Right renal cortex interstitium (tissue), 3 donors: ENCODE measurements at places on chromosomes 12 and 14.
A peak's percentile ranks its signal among the peaks of the same experiment; 100 is the strongest.

DNA sequence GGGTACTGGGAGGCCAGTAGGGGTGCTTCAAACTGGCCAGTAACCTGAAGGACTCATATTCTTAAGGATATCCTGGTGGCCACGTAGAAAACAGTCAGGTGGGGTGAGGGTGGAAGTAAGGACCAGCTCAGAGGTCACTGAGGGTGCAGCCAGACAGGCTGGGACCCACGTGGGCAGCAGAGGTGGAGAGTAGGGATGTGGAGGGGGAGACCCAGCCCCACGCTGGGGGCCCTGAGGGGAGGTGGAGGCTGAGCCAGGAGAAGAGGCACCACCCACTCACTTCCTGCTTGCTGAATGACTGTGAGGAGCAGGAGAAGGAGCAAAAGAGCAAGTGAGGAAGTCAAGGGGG lies 12.6 kb upstream of the SERPINA3 start:
- no peak for DNase-seq

- no peak for DNase-seq
Observed at GRCh38 chr12:51926718-51927117, 19.4 kb downstream of the ACVRL1 start.

DNA sequence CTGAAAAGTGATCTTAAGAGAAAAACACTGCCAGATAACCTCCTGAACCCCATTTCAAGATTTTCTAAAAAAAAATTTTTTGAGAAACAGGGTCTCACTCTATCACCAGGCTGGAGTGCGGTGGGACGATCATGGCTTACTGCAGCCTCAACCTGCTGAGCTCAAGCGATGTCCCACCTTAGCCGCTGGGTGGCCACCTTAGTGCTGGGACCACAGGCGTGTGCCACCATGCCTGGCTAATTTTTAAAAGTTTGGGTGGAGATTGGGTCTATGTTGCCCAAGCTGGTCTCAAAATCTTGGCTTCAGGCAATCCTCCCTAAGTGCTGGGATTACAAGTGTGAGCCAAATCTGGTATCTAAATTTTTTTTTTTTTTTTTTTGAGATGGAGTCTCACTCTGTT lies 3.4 kb downstream of the PNMA1 start:
- no peak for DNase-seq

DNA sequence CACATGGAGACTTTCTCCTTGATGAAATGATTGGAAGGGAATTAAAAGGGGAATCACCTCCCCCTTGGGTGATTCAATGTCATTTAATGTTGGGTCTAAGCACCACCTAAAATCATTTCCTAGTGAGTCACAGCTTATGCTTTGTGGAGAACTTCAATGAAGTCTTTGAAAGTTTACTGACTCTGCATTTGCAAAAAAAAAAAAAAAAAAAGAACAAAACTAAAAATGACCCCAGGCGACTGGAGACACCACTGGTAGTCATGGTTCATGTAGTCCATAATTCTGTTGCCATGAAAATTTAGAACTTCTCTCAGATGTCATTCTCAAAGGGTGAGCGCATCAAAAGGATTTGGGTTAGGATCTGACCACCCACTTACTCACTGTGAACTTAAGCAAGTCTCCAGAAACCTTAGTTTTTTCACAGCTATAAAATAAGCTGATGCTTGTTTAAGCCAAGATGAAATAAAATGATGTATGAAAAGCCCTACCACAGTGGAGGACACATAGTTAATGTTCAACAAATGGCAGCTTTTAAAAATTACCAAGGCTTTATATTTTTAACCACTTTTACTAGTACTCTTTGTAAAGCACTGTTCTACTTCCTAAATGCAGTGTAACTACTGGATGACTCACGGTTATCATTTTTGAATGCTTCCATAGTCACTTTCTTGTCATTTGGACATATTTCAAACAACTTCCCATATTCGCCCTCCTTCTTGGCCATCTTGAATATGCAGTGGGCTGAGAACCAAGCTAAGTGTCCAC lies 18.1 kb upstream of the KSR2 start:
- DNase-seq: no peak

DNA sequence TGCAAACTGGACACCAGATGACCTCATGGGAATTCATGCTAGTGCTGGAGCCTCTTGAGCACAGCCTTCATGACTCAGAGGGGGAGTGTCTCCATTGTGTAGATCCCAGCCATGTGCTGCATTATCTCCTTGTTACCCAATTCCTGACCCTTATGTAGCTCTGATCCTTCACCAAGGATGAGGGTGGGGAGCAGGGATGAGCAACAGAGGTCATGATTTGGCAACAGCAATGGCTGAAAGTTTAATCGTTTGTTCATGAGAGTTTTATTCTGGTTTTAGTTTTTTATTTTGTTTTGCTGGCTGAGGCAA lies 9.5 kb upstream of the BDKRB1 start:
- no peak for DNase-seq

DNA sequence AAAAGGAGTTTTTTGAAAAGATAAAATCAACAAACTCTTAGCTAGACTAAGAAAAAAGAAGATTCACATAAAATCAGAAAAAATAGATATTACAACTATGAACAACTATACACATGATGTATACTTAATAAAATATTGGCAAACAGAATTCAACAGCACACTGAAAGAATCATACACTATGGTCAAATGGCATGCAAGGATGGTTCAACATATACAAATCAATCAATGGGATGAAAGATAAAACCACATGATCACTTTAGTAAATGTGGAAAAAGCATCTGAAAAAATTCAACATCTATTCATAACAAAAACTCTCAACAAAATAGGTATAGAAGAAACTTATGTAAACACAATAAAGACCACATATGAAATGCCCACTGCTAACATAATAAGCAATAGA lies 84.5 kb upstream of the BBS10 start:
- no peak for DNase-seq

DNA sequence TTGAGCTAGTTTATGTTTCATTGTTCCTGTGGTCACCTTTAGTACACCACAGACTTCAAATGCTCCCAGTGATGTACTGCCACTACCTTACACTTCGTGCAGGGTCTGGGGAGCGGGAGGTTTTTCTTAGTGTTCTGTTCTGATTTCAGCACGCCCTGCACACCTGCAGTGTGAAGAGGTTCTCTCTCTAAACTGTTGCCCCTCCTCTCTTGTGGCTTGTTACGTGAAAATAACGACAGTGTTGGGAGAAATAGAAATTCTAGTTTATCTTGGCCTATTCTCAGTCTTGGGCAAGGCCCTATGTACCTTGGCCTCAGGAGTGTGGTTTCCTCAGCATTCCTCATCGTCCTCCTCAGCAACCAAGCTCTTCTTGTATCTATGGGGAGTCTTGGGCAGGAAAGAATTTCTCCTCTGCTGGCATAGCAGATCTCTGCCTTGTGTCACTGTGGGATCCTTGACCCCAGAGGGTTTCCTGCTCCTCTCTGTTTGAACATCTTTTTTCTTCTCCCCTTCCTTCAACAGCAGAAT lies 48.6 kb downstream of the EIF2S3B start:
- DNase-seq: no peak

GRCh38 chr12:3596703-3597415 lies 105.9 kb downstream of the PRMT8 start:
- no peak for DNase-seq

- no peak for DNase-seq
Observed at GRCh38 chr14:95052016-95052585, 105.2 kb downstream of the DICER1 start.

DNA sequence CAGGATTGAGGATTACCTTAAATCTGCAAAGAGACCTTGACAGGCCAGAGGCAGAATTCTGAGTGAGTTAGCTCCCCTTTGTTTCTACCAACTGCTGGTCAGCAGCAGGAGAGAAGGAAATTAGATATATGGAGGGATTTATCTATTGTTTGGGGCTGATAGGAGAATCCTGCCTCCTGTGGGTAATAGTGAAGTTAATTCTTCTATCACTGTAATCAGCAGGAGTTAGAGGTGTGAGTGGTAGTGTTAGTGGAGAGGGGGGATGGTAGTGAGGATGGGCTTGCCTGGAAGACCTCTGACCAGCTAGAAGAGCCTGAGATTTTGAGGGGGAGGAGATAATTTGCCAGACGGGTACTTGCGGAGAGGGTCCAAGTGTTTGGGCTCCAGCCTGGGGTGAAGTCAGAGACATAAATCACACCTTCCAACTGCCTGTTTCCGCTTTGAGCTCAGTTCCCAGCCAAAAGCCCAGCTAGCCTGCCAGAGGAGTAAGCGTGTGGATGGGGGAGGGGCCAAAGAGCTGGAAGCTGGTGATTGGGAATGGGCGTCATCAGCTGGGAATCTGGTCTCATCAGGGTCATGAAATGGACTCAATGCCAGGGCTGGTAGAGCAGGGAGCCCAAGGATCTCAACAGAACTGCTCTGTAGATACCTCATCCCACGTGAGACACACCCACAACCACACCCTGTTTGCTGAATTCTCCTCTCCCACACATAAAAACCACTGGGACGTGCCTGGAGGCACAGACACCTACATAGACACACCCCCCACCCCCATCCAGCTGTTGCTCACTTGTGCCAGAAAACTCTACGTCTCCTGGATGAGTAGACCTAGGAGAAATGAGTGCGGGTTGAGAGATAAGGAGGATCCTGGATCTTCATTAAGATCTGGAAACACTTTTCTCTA lies 13.1 kb upstream of the ITGA5 start:
- no peak for DNase-seq

DNA sequence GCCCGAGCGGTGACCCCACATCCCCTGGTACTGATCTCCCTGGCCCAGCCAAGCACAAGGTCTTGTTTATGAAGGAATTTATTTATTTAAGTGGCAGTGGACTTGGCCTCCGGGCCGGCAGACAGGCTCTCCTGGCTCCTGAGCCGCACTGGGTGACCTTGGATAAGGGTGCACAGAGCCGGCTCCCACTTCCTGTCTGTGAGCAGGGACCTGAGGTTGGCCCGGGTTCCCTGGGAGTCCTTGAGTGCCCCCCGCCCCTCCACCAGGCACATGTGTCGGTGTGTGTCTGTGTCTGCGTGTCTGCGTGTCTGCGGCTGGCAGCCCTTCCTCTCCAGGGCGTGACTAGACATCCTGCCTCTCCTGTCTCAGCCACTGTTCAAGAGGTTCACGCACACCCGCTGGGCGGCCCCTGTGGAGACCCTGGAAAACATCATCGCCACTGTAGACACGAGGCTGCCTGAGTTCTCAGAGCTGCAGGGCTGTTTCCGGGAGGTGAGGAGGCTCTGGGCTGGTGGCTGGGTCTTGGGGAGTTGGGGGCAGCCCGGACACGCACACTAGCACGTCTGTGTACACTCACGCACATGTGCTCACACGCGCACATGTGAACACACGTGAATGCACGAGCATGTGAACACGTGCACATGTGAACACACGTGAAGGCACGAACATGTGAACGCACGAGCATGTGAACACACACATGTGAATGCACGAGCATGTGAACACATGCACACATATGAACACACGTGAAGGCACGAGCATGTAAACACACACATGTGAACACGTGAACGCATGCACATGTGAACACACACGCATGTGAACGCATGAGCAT lies 9.3 kb downstream of the TNFAIP2 start:
- DNase-seq: no peak

GRCh38 chr14:25381498-25381897 lies 331.6 kb upstream of the STXBP6 start:
- DNase-seq: no peak

GRCh38 chr14:92603309-92604242 lies 90.0 kb downstream of the RIN3 start:
- no peak for DNase-seq

DNA sequence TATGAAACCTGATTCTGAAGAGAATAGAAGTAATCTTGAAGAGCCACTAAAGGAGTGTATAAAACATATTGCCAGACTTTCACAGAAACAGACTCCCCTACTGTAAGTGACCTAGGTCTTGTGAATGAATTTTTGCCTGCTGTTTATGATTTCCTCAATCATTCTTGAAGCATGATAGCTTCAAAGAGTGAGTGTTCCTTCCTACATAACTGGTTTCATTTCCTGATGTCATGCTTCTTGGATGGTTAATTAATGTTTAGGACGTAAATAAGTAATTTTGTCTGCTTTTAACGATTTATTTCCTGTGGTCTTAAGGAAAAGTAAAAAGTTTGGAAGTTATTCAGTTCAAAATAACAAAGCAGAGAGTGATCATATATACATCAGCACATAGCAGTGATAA lies 129.8 kb downstream of the PIK3C2G start:
- DNase-seq: peak; percentile 12

DNA sequence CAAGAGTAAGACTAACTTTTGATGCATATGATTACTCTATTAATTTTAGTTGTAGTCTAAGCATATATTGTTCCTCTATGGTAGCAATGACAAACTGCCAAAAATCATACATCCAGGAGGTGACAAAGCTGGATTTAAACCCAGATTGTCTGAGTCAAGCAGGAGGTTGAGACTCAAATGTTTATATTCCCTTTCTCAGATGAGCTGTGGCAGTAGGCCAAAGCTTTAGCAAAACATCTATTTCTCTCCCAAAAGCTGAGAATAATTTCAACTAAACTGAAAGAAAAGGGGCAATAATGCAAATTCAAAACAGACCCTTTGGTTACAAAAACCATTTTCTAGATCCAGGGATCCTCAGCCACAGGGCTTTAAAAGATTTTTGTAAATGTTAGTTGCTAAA lies 173.6 kb downstream of the SEC23A start:
- no peak for DNase-seq

GRCh38 chr12:130435826-130436225 lies 98.1 kb downstream of the PIWIL1 start:
- DNase-seq: no peak

DNA sequence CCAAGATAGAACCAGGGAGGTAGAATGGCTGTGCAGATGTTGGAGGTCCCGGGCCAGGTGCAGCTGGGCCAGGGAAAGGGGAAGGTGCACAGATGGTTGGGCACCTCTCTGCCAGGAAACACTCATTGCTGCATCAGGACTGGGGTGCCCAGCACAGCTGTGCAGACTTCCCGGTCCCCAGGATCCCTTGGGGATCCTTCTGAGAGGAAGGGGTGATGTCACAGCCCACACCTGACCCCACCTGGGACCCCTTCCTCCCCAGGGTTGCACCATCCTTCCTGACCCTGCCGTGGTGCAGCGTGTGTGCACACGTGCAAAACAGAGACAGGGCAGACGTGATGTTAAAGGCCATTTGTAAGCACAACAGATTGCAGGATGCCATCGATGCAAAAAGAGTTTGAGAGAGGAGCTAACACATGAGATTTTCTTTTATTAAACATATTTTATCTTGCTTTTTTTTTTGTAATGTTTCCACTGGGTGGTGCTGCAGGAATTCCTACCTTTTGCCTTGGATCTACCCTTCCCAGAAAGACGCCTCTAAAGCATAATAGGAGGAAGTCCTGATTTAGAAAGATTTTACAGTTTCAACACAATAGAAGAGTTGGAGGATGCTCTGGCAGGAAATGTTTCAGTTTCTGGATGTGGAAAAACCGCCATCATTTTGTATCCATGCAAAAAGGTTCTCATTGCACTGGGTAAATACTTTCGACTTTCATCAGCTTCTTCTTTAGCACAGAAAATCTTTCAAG lies 14.8 kb downstream of the ELK3 start:
- no peak for DNase-seq

- no peak for DNase-seq
Observed at GRCh38 chr14:75926431-75927115, 55.2 kb downstream of the TGFB3 start.
